ENCODE measurements at places on chromosomes 13 and 19.

- no peak for DNase-seq
Observed at GRCh38 chr13:37357548-37357947, 241.0 kb downstream of the POSTN start.

- DNase-seq, result no peak
Observed at GRCh38 chr13:100089465-100090032, 656 bp downstream of the PCCA start.

GRCh38 chr13:36753176-36753575 lies 65.8 kb upstream of the RFXAP start:
- no peak for DNase-seq

- no peak for DNase-seq
Observed at GRCh38 chr13:27774651-27775050, 17.6 kb upstream of the GSX1 start.

All from NCI-H1436 (cell line).